ENCODE measurements at places on chromosomes 16 and 17. TPM values are rescaled to one million over a fixed set of nuclear protein-coding genes. Genes with fewer than 3 reads are reported as not detected.

Gene FKBP10
- 418 TPM for total RNA-seq

Gene SLC43A2
- total RNA-seq = 6.6 TPM

Gene MARCHF10
- 0.46 TPM for total RNA-seq

Gene JMJD8
- total RNA-seq = 9.3 TPM

Gene FOXC2
- 8.0 TPM for total RNA-seq

Gene EPX
- total RNA-seq = not detected

Gene SPAG5
- total RNA-seq = 29.9 TPM

Gene ATP1B2
- not detected for total RNA-seq

Gene OR3A2
- total RNA-seq = not detected

Gene SLC13A2
- not detected for total RNA-seq

Gene ANKRD40CL
- not detected for total RNA-seq

GRCh38 chr16:13992976-13993375, 73.0 kb downstream of the ERCC4 start:
- DNase-seq = no peak

GRCh38 chr16:65984296-65984695, 382.2 kb upstream of the CDH5 start:
- DNase-seq = no peak

GRCh38 chr16:54365990-54366634, 79.5 kb upstream of the IRX3 start:
- no peak for DNase-seq

- DNase-seq = no peak
Observed at GRCh38 chr17:67459985-67460384, 82.9 kb downstream of the PITPNC1 start.

DNA sequence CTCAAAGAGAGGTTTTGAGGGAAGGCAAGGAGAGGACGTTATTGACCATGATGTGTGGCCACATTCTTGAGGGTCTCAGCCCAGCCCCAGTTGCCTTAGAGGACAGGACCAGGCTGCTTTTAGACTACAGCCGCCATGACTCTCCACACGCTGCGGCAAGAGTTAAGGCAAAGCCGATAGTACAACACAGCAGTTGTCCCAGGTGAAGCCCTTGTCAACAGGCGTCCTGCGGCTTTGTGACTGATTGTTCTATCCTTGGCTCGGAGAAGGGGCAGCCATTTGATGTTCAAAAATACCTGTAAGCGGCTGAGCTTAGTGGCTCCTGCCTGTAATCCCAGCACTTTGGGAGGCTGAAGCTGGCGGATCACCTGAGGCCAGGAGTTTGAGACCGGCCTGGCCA, 28.8 kb downstream of the TMEM92 start:
- DNase-seq = no peak

DNA sequence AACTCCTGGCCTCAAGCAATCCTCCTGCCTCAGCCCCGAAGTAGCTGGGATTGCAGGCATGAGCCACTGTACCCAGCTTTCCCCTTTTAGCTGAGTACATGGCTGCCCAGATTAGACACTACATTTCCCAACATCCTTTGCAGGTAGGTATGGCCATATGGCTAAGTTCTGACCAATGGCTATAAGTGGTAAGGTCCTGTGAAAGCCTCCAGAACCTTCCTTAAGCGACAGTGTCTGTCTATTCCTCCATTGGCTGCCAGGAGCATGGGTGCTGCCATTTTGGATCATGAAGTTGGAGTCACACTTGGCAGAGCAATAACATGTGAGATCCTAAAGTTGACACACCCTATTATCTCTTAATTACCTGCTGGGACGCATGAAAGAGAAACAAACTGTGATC, 24.4 kb upstream of the CRHR1 start:
- no peak for DNase-seq

GRCh38 chr16:77919761-77920415, 102.5 kb upstream of the CLEC3A start:
- no peak for DNase-seq

DNA sequence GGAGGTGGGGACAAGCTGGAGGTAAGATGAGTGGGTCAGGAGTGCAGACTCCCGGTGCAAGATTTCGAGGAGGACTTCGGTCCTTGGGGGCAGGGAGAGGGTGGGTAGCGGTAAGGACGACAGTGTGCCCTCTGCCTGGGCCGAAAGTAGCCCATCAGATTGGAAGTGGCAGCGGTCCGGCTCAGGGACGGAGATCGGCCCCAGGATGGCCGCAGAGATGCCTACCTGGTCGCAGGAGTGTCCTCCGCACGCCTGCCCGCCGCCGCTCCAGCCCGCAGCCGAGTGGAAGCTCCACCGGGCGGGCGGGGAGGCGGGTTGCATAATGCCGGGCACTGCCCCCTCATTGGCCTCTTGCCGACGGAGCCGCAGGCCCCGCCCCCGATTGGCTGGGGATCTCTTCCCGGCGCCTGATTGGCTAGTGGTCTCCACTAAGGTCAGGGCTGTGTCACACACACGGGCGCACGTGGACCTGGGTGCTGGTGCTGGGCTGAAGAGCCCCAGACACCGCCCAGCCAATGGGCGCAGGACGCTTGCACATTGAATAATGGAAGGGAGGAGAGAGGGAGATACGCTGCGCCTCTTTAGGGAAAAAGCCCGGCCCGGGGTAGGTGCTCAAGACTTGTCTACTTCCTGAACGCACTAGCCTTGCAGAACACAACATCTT, at the start of gene PER1:
Gene PER1, minus strand, starts transcription at position 293 of the 664 bp plus-strand sequence. CDS start 1,698 bp downstream, outside the sequence.
- peak; percentile 95 for DNase-seq

- DNase-seq = no peak
Observed at GRCh38 chr16:23826528-23827045, 9.2 kb upstream of the PRKCB start.

- DNase-seq = peak; percentile 66
Observed at GRCh38 chr17:18141210-18141803, 32.8 kb downstream of the MYO15A start.

DNA sequence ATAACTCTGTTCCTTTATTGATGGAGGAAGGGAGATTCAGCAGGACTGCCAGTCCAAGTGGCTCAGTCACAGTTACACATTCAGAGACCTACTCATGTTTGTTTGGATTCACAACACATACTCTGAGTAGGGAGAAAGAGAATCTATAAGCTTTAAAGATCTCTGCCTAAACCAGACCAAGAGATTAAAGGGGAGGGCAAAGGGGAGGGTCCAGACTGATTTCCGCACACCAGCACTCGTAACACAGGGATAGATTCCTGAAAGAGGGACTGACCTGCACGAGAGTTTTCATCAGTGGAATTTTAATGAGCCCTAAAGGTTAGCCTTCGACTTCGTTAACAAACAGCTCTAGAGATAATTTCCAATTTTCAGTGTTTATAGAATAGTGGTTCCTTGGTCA, 71.7 kb upstream of the PMFBP1 start:
- no peak for DNase-seq

DNA sequence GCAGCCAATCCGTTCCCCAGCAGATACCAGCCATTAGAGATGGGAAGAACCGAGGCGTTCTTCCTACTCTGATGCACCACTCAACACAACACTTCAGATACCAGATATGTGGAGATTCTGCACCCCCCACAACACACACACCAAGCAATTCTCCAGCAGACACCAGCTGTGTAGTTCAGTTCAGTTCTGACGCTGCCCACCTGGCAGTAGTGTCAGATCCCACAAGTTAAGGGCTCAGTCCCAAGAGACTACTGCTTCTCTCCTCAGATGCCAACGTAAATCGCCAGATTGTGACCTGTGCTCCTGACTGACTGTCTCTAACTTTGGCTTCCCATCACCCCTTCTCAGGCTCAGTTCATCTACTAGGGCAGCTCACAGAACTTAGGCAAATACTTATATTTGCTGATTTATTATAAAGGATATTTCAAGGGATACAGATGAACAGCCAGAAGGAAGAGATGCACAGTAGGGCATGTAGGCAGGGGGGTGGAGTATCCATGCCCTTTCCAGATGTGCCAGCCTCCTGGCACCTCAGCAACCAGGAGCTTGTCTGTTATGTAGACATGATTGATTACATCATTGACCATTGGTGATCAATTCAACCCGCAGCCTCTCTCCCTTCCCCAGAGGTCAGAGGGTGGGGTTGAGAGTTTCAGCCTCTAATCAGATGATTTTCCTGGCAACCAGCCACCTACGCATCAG, 110.6 kb downstream of the PRKCA start:
- DNase-seq = no peak

DNA sequence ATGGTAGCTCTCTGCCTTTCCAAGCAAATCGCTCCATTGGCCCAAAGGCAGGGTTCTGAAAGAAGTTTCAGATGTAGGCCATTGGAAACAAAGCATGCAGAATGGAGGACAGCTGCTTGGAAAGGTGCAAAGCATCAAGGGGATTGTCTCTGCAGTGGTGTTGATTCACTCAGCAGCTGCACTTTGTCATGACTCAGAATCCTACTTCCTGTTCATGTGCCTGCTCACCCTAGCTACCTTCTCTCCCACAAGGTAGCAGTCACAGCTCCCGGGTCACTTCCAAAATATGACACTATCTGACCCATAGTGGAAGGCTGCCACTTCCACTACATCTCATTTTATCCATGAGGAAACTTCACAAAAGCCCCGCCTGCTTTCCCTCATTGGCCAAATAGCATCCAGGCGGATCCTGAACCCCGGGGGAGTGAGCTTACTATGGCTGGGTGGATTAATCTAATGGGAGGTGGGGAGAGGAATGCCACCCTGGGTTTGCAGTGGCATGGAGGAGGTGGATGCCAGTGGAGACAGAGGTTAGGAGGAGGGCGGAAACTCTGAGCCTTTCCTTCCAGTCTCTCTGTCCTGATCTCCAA, 74.7 kb upstream of the NKD1 start:
- no peak for DNase-seq

DNA sequence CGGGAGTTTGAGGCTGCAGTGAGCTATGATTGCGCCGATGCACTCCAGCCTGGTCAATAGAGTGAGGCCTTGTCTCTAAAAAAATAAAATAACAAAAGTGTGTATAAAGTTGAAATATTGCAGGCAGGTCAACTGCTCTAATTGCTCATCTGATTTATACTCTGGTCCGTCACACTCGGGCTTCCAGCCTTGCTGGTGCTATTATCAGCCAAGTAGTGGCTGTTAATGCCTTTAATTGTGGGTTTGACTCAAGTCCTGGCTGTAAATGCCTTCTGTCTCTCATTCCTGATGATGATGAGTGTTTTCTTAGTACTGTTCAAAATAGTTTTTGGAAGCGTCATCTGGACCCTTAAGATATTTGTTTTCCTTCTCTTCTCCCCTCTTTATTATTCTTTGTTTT, 18.4 kb downstream of the SYT17 start:
- DNase-seq = no peak

DNA sequence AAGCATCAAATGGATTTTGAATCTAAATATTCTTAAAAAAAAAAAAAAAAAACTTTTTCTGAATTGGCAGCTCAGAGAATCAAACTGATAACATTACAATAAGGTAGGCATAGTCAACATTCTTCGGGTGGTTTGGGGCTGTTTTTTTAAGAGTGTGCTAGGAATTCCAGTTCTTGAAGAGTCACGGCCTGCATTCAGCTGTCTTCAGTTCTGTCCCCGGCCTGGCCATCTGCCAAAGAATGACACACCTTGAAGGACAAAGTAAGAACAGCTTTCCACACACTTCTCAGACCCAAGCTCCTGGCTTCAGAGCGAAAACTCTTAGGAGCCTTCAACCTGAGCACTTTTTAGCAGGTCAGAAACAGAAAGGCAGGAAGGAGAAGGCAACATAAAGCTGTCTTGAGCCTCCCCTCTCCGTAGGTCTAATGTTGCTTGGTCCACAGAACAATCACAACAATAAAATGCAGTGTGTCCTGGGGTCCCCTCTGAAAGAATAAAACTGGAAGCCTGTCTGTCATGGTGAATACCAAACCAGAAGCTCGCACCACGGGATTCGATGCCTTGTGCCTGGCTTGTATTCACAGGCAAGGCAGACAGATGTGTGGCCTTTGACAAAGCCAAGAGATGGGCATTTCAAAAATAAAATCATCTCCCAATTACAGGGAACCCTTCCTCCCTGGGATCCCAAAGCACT, 524.4 kb upstream of the ZFHX3 start:
- DNase-seq = no peak

GRCh38 chr16:19666477-19666876, 51.5 kb downstream of the KNOP1 start:
- no peak for DNase-seq

- no peak for DNase-seq
Observed at GRCh38 chr16:89106533-89107202, 13.0 kb downstream of the ACSF3 start.

- no peak for DNase-seq
Observed at GRCh38 chr17:36205637-36206485, 5.0 kb upstream of the CCL4L2 start.

DNA sequence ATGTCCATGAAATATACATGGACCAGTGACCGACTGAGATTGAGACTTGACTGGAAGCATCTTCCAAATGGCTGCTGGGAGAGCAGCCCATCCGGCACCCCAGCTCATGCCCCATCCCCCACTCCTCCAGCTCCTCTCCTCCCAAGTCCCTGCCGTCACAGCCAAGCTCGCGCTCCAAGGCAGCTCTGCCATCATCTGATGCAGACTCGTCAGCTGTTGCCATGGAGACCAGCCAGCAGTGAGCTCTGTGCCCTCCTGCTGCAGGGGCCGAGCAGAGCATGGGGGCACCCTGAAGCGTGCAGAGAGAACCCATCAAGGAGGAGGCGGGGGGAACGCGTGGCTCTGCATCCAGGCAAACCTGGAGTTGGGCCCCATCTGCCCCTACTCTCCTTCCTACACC, 74.5 kb upstream of the TNRC6C start:
- DNase-seq = peak; percentile 16

- no peak for DNase-seq
Observed at GRCh38 chr16:13863075-13863765, 56.7 kb upstream of the ERCC4 start.

GRCh38 chr16:4328046-4328781, 12.3 kb downstream of the GLIS2 start:
- peak; percentile 83 for DNase-seq

DNA sequence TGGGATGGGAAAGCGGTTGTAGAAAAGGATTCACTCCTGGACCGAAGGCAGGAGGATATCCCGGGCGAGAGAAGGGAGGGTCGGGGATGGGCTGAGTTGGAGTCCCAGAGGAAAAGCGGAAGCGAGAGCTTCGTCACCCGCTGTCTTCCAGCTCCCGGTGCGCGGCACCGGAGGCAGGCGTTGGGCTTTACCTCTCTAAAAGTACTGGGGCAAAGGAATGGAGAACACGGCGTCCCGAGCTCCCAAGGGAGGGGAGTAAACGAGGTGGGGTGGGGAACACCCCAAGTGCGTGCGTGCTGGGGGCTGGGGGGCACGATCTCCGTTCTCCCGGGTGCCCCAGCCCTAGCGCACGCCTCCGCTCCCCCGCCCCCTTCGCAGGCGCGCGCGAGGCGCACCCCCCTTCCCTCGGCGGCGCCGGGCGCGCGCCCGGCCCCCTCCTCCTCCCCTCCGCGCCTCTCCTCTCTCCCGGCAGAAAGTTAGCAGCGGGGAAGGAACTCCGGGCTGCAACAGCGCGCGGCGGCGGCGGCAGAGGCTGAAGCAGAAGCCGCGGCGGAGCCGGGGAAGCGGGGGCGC, at the start of gene HS3ST4:
Gene HS3ST4, plus strand, starts transcription at position 441 of the 573 bp plus-strand sequence.
- DNase-seq = no peak
